ENCODE measurements at places on chromosomes 2 and 18. TPM values are rescaled to one million over a fixed set of nuclear protein-coding genes. Genes with fewer than 3 reads are reported as not detected.

The ANKRD44 gene
- 8.3 TPM for total RNA-seq

The ALPI gene
- total RNA-seq = not detected

The MSH2 gene
- 16.4 TPM for total RNA-seq

The HOXD13 gene
- not detected for total RNA-seq

The COA5 gene
- total RNA-seq = 28.8 TPM

The ERFE gene
- total RNA-seq = 4.2 TPM

The LIPG gene
- 0.83 TPM for total RNA-seq

The ANKRD30B gene
- 0.50 TPM for total RNA-seq

The IL1F10 gene
- not detected for total RNA-seq

The NCK2 gene
- total RNA-seq = 32.4 TPM

The C2orf80 gene
- total RNA-seq = not detected

The SERPINB4 gene
- not detected for total RNA-seq

The FMNL2 gene
- total RNA-seq = 46.4 TPM

The OTOS gene
- total RNA-seq = 1.2 TPM

The FKBP7 gene
- total RNA-seq = 49.9 TPM

The ATF2 gene
- 48.8 TPM for total RNA-seq

The ZNF804A gene
- total RNA-seq = 2.3 TPM

The GPR45 gene
- total RNA-seq = not detected

The WNT6 gene
- not detected for total RNA-seq

The CMPK2 gene
- 0.58 TPM for total RNA-seq

The GEN1 gene
- 4.3 TPM for total RNA-seq

The NCKAP5 gene
- total RNA-seq = 3.5 TPM

The GDF7 gene
- total RNA-seq = not detected

The CRYGD gene
- not detected for total RNA-seq

The SOCS6 gene
- 31.0 TPM for total RNA-seq

The CHRNA1 gene
- total RNA-seq = not detected

The NPPC gene
- total RNA-seq = not detected

The LOXHD1 gene
- total RNA-seq = not detected

The MEP1B gene
- total RNA-seq = 0.17 TPM

The OR6B2 gene
- not detected for total RNA-seq

The IL1RN gene
- total RNA-seq = 0.17 TPM

The CXCR4 gene
- 1.0 TPM for total RNA-seq

Measured in smooth muscle cell of trachea (primary cell).